ENCODE measurements at places on chromosomes 1 and 21.

- no peak for DNase-seq
These were observed 269.0 kb upstream of the C1orf87 start for GRCh38 chr1:60342569-60342968.

DNA sequence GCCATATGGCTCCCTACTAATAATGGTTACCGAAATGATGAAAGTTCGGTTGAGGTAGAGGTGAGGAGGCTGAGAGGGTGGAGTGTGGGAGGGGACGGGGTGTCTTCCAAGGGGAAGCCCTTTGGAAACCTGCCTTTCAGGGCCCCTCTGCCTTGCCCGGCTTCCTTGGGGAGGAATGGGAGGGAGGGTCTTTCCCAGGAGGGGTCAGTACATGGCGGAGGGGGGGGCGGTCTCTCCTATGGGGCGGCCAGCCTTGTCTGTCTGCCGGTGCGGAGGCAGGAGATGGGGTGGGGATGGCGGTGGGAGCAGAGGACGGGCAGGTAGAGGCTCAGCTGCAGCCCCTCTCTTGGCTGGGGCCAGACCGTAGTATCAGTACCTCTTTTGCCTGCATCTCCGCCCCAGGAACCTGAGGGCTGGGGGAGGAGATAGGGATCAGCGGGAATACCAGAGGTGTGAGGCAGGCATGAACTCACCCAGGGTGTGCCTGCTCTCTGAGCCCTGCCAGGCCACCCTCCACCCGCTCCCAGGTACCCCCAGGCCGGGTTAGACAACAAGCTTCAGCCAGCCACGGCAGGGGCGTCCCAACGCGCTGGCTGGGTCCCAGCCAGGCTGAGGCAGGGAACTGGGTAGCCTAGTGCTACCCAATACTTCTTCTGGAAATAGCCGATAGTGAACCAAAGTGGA is 79.4 kb upstream of the POU3F1 start:
- no peak for DNase-seq

DNA sequence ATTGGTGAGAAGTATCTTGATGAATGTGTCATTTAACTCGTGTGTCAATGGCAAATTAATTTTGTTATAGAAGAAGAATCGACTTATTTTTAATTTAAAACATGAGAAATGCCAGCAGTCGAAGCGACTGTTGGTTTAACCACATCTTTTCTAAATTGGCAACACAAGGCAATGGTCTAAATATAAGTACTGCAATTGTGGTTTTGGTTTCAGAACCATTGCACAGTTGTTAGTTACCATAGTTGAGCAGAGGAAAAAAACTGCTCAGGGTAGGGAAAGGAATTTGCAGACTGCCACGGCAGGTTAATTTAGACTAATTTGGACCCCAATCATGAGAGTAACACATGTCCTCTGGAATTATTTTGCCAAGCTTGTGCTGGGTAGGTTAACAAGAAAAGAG is 185.6 kb upstream of the RUNX1 start:
- no peak for DNase-seq

- no peak for DNase-seq
These were observed 71.2 kb upstream of the DUSP10 start for GRCh38 chr1:221812905-221813597.

GRCh38 chr1:7781923-7782495 is 2.1 kb upstream of the PER3 start:
- DNase-seq, result no peak

- DNase-seq, result no peak
These were observed 76.3 kb upstream of the LRRC7 start for GRCh38 chr1:69491416-69491815.
